ENCODE measurements at places on chromosomes 11 and 22.

DNA sequence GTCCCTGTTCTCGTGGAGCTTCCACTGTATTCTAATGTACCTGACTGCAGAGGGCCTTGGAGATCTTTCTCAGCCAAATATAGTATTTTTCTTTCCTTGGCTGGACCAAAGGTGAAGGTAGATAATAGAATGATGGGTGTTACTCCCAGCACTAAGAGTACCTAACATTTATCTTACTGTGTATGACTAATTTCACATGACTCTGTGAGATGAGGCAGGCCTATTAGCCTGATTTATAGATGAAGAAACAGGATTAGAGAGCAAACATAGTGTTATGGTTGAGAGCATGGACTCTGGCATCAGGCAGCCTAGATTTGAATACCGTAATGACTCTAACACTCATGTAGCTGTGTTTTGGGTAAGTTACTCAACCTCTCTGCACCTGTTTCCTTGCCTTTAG, 2.7 kb downstream of the ACO2 start:
- DNase-seq, result no peak

DNA sequence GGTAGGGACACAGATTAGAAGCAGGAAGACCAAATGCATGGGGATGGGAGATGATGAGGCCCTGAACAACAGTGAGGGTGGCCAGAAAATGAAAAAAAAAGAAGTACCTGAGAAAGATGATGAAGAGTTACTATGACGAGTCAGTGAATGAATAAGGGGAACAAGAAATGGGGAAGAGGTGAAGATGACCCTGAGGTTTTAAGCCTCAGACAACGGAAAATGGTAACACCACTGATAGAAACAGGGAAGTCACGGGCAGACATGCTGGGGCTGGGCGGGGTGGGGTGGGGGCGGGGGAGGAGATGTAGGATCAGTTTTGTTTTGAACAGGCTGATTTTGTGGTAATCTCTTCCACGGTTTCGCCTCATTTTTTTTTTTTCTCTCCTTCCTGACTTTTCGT, 205.1 kb upstream of the CADM1 start:
- no peak for DNase-seq

GRCh38 chr11:3685923-3686322, 14.7 kb upstream of the CHRNA10 start:
- no peak for DNase-seq

- DNase-seq, result no peak
Measured at GRCh38 chr22:48943567-48944432, 883.9 kb downstream of the BRD1 start.

All from T-helper 2 cell (primary cell).